Caki2 (cell line): ENCODE measurements at places on chromosomes 7 and 10.

- no peak for DNase-seq
These were observed 41.2 kb downstream of the WIPF3 start for GRCh38 chr7:29847496-29847895.

DNA sequence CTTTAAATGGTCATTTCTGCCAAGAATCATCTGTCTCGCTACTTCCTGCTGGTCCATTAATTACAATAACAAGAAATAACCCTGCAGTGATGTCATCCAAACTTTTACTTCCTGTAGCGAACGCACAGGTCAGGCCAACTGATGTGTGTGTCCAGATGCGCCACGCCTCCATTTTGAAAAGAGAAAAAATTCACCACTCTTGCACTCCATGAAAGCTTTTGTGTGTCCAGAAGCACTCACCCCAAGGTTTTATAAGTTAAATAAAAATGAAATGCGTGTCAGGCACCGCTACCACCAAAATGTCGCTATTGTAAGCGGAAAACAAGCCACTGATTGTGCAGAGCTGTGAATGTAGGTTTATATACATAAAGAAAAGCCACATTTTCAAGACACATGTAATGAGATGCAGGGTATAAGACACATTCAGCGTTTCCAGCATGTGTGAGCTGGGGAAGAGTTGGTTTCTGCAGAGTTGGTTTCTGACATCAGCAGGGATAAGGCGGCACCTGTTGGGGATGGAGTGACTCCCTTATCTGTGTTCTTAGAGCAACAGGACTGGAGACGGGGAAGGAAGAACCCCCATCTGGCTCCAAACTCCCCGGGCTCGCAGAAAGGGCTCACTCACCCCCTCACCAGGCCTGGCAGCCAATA, 83.3 kb downstream of the CTBP2 start:
- DNase-seq: no peak

GRCh38 chr7:23346316-23346715, 47.2 kb downstream of the MALSU1 start:
- no peak for DNase-seq

- no peak for DNase-seq
These were observed 87.4 kb downstream of the CCNY start for GRCh38 chr10:35423505-35424306.

DNA sequence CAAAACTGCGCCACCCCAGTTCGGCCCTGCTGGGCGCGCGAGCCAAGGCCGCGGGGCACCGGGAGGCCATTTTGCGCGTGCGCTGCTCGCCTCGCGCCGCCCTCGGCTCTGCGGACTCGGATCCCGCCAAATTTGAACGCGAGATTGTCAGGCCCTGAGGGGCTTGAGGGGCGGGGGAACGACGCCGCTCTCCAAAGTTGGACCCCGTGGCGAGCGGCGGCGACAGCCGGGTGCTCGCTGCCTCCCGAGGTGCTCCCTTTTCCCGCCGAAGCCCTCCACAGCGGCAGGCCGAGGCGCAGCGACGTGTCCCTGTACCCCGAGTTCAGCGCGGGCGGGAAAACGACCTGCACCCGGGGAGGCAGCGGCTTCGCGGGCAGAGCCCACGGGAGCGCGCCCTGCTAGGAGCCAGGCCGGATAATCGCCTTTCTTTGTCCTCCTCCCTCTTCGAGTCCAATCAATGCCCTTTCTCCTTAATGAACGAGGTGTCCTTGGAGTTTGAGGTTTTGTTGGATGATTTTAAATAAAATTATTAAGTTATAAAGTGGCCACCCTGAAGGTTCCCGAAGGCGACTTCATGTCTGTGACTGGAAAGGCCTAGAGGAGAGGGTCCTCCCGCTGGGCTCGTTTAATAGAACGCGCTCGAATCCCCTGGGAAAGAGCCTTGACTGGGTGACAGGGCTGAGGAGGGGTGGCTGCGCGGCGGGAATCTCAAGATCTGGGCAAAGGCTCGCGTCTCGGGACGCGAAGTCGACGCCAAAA, 10.7 kb upstream of the SPAG6 start:
- DNase-seq: no peak

- DNase-seq: peak; percentile 48
These were observed 337.8 kb downstream of the ADARB2 start for GRCh38 chr10:1399431-1400100.

- peak; percentile 46 for DNase-seq
These were observed 246.2 kb downstream of the SLC25A13 start for GRCh38 chr7:96075510-96076349.

DNA sequence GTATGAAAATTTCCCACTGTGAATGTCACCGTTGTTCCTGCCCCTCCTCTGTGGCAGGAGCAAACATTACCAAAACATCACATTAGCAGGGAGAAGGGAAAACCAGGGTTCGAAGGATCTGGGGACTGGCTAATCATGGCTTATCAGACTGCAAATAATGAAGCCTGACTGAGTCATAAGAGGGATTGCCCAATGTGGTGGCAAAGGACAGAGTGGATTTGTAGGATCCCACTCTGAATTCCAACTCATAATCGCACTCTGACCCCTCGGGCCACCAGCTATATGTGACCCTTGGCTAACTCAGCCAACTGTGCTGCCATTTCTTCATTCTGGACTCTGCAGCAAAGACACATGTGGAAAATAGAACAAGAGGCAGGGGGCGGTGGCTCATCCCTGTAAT, 347.3 kb upstream of the AUTS2 start:
- DNase-seq: no peak

DNA sequence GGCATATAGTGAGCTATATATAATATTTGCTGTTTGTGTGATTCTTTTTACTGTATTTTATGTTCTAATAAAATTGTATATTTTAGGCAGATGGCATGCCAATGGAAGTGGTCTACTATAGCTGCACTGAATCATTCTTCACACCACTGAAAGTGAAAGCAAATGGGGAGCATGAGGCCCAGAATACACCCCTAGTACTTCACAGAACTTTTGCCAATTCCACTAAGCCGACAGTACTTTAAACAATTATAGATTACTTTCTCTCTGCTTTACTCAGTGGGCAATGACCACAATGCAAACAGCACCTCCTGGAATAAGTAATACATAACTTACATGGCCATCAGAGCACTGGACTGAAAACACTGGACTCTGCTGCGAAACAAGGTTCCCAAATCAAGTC, 70.2 kb downstream of the ANKRD26 start:
- DNase-seq: no peak

GRCh38 chr7:74101061-74101681, 17.6 kb downstream of the LIMK1 start:
- DNase-seq: peak; percentile 80
